Omental fat pad (tissue), 4 donors: ENCODE measurements at places on chromosomes 6 and 20. TPM values are rescaled to one million over a fixed set of nuclear protein-coding genes. Genes with fewer than 3 reads are reported as not detected.

DNA sequence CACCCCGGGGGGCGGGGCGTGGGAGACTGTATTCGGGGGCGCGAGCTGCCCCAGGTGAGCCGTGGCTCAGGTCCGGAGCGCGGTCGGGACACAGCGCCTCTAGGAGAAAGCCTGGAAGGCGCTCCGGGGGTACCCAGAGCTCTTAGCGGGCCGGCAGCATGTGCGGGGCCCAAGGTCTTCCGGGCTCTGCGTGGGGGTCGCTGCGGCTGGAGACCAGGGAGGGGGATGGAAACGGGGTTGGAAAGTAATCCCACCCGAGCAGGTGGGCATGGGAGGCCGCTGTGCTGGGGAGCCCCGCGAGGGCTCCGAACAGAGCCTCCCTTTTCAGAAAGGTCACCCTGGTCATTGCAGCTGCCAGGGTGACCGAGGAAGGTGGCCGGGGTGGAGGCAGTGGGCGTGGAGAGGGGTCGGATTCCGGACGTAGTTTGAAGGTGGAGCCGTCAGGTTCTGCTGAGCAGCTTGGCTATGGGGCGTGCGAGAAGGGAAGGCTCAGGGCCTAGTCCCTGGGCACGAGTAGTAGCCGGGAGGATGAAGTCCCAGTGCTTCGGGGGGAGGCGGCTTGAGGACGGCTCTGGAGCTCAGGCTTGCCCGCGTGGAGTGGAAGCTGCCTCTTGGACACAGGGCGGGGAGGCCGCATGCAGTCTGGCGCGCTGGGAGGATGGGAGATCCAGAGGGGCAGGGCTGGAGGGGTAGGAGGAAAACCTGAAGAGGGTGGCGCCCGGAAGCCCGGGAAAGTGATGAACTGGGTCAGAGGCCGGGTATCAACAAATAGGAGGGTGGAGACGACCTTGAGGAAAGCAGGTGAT is at the start of gene SIRT5:
Gene SIRT5 (plus strand): TSS at position 31 of the 806 bp plus-strand sequence. CDS start 9,510 bp downstream, outside the sequence.
- DNase-seq = peak; percentile 43

The COX7A2 gene
- 183 TPM for total RNA-seq

DNA sequence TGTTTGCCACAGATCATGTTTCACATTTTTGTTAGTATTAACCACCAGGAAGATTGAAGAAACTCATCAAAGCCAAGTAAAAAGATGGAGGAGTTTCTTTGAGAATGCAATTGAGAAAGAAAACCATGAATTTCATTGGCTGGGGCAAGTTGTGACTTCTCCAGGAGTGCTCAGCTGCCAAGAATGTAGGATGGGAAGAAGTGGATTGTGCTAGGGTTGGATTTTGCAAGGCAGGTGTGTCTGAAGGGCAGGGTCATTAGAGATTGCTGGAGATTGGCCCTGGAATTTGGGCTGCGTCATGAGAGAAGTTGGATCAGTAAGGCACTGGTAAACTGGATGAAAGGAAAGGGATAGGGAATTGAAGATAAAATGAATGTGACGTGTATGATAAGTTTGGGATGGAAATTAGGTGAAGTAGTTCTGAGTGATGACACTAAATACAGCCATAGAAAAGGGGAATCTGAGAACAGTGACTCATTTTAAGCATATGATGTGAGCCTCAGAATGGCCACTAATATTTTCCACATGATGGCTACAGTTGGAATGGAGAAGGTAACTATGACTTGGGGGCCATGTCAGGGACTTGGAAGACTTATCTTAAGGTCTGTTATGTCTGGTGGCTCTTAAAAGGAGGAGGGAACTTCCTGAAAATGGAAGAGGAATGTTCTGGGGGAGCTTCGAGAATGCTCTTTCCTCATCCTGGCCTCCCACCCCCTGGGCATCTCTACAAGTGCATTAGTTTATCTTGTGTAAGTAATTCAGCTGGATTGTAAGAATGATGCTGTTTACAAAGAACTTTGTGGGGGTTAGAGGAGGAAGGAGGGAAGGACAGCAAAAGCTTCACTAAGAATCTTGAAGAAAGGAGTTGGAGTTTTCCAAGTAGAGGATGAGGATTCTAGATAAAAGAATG is 27.8 kb upstream of the ERVFRD-1 start:
- no peak for DNase-seq

The DEF6 gene
- total RNA-seq = 8.0 TPM

The PARD6B gene
- total RNA-seq = 20.5 TPM

GRCh38 chr6:130009146-130009545 is 9.2 kb upstream of the L3MBTL3 start:
- DNase-seq = no peak

- DNase-seq = no peak
These were observed 196.7 kb upstream of the CDH4 start for GRCh38 chr20:61055180-61056010.

DNA sequence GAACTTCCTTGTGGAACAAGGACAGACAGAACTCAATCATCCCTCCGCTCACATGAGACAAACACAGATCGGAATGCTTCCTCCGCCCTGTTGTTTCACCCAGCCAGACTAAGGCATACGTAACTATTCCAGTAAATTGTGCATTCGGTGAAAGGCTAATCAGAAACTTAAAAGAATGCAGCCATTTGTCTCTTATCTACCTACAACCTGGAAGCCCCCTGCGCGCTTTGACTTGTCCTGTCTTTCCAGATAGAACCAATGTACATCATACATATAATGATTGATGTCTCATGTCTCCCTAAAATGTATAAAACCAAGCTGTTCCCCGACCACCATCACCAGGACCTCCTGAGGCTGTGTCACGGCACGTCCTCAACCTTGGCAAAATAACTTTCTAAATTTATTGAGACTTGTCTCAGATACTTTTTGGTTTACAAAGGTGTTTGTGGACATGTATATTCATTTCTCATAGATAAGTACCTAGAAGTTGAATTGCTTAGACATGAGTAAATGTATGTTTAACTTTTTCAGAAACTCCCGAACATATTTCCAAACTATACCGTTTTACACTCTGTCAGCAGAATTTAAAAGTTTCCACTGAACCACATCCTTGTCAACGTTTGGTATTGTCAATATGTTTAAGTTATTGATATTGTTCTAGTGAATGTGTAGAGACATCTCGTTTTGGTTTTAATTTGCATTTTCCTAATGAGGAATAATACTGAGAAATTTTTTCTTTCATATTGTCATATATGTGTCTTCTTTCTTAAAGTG is 197.6 kb upstream of the THBS2 start:
- DNase-seq = no peak

GRCh38 chr20:60250251-60250650 is 292.0 kb downstream of the CDH26 start:
- no peak for DNase-seq

The OTOR gene
- not detected for total RNA-seq

- DNase-seq = no peak
These were observed 150.7 kb downstream of the PDSS2 start for GRCh38 chr6:107308677-107309076.

- DNase-seq = peak; percentile 49
These were observed 12.8 kb upstream of the DSTN start for GRCh38 chr20:17556837-17557674.

GRCh38 chr6:84151669-84152068 is 75.8 kb downstream of the CEP162 start:
- no peak for DNase-seq

DNA sequence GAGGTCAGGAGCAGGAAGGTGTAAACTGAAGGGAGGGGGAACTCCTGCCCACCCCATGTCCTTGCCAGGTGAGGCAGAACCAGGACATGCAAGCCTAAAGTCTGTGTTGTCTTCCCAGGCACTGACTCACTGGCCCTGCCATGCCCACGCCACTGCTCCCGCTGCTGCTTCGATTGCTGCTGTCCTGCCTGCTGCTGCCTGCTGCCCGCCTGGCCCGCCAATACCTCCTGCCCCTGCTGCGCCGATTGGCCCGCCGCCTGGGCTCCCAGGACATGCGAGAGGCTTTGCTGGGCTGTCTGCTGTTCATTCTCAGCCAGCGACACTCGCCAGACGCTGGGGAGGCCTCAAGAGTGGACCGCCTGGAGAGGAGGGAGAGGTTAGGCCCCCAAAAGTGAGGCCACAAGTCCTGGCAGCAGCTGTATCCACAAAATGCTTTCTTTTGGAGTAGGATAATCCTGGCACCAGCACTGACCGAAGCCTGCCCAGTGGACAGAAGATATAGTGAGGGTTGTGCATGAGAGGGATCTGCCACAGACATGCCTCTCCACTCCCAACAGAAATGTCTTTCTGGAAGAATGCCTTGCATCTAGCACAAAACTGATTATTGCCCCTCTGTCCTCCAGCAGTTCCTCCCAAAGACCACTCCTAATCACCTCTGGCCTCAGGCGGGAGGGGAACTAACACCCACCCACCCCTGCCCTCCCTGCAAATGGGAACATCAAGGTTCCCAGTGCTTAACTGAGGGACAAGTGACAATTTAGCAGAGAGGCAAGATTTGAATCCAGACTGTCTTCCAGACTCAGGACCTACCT is 812 bp downstream of the MYMX start:
- no peak for DNase-seq

The FNDC1 gene
- 0.28 TPM for total RNA-seq

- DNase-seq = no peak
These were observed 57.8 kb downstream of the SLC2A10 start for GRCh38 chr20:46767127-46767761.

GRCh38 chr20:7908905-7909304 is 31.4 kb downstream of the HAO1 start:
- no peak for DNase-seq
